ENCODE measurements at places on chromosomes 6 and 20.

DNA sequence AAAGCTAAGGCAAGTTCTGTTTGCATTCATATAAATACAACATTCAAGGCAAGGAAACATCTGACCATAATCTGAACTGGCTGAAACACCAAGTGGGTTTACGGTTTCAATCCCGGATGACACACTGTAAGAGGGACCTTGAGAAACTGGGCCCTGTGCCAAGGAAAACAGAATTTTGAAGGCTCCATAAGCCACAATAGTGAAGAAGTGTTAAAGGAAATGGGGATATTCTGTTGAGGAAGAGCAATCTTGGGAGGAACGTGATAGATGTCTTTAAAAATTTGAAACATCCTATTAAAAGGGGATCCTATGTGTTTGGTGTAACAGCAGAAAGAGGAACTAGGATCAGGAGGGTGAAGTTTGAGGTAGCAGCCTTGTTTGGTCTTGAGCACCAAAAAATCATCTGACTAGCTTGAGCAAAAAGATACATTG is 82.4 kb upstream of the TAB2 start:
- DNase-seq, result no peak

DNA sequence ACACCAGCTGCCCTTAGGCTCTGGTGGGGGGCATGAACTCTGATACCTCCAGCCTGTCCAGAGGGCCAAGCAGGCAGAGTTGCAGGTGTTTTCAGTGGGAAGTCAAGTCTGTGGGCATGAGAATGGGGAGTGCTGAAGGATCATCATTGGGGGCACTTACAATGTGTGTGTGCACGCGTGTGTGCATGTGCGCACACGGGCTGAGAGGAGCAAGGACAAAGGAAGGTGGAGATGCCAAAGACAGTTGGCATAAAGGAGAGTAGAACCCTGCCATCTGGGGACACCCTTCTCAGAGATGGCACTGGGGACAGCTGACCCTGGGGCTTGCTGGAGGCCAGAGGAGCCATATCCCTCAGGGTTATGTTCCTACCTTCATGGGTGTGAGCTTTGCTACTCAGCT is 408.4 kb upstream of the CHD6 start:
- DNase-seq, result no peak

DNA sequence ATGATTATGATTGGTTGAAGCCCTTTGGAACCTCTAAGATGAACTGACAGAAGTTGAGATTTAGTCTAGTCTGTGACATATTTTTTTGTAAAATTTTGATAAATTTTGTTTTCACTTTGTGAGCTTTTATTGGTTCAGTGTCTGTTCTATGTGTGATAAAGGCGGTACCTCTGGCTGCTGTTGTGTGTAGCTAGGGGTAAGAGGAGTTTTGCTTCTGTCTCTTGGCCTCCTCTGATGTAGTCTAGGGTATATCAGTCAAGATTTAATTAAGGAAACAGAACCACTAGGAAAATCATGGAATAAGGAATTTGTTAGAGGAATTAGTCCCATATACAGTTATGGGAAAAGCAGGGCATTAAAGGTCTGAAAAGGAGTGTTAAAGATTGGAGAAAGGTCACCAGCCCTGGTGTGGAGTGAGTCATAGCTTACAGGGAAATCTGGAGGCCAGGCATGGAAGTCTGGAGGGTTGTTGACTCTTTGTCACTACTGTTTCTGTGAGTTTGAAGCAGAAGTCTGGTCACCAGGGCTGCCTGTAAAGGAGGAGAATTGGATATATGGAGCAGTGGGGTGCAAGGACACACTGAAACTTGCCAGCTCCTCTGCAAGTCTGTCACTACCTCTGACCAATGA is 28.5 kb downstream of the CDC5L start:
- no peak for DNase-seq

GRCh38 chr20:54200487-54201267 is 7.2 kb upstream of the PFDN4 start:
- no peak for DNase-seq

GRCh38 chr6:100160930-100161329 is 166.9 kb upstream of the MCHR2 start:
- no peak for DNase-seq

DNA sequence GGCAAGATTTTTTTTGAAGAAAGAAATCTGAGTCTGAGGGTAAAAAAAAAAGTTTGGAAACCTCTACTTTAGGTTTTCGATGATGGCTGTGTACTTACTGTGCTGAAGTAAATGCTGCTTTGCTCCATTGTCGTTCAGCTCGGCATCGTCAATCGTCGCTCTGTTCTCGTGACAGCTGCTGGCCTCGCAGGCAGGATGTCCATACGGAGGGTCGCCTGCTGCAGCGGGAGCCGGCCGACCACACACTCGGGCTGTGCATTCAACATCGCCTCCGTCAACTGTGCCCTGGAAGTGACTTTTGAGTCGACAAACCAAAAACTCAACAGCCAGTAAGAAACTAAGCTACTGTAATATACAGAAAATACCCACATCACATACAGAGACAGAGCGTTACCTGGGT is 53.1 kb upstream of the SMOC2 start:
- no peak for DNase-seq

- DNase-seq, result no peak
Observed at GRCh38 chr20:50909413-50909812, 21.8 kb downstream of the ADNP start.

DNA sequence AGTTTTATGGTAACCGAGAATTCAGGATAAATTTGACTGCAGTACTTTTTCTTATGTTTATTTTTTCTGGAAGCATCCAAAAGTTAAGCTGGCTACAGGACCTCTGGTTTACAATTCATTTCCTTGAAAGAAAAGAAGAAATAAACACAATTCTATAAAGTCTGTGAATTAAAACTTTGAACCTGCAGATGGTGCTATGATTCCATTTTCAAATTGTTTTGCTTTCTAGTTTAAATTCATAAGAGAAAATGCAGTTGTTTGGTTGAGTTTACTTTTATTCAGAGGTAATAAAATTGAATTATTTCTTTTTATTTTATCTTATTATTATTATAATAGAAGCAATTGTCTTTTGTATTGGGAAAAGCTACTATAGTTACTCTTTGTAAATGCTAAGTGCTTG is 1.8 kb upstream of the VIP start:
- DNase-seq, result no peak

DNA sequence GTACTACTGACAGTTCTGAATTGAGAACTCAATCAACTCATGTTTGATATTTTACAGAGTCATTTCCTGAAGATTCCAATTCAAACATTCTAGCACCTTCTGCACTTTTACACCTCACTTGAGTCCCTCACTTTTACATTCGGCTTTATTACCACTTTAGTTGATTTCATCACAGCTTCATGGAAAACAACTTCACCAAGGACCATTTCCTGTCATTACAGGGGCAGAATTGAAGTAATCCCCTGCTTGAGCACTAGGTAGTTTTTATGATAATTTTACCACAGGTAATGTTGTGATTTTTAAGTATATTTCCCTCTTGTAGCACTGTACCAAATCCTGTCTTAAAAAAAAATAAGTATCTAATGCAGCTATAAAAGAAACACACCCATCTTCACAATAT is 312.9 kb downstream of the BTBD9 start:
- no peak for DNase-seq

GRCh38 chr20:47160240-47160639 is 196.3 kb downstream of the ZMYND8 start:
- DNase-seq, result no peak

- DNase-seq, result no peak
Observed at GRCh38 chr6:154433477-154434241, 76.8 kb downstream of the CNKSR3 start.

- no peak for DNase-seq
Observed at GRCh38 chr20:43530321-43531090, 23.0 kb downstream of the L3MBTL1 start.

DNA sequence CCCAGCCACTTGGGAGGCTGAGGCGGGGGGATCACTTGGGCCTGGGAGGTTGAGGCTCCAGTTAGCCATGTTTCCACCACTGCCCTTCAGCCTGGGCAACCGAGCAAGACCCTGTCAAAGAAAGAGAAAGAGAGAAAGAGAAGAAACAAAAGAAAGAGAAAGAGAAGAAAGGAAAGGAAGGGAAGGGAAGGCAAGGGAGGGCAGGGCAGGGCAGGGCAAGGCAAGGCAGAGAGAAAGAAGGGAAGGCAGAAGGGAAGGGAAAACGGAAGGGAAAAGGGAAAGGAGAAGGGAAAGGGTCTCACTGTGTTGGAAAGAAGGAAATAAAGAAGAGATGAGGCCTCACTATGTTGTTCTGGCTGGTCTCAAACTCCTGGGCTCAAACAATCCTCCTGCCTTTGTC is 47.8 kb upstream of the PBOV1 start:
- no peak for DNase-seq

- DNase-seq, result no peak
Observed at GRCh38 chr6:147941143-147941542, 401.5 kb upstream of the SASH1 start.

- DNase-seq, result no peak
Observed at GRCh38 chr6:81774542-81774941, 22.1 kb upstream of the TENT5A start.

GRCh38 chr6:36301085-36301658 is 31.3 kb downstream of the PNPLA1 start:
- DNase-seq, result no peak

- DNase-seq, result no peak
Observed at GRCh38 chr6:136103763-136104311, 146.3 kb downstream of the MTFR2 start.

GRCh38 chr6:31920811-31921210 is 6.7 kb upstream of the C2 start:
- no peak for DNase-seq

DNA sequence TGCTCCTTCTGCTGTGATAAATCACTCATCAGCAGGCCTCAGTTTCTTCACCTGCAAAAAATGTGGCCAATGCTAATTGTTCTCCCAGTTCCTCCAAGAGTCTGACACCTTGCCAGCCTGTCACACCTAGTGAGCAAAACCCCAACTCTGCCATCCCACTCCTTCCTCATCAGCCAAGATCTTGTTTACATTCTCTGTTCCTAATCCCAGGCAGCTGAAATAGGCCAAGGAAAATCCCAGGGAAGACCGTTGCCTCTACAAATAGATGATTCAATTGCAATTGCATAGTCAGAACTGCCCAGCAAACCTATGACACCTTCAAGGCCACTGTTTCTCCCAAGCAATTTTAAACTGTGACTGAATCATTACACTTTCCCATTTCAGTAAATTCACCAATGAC is 78.7 kb downstream of the GMDS start:
- DNase-seq, result no peak

DNA sequence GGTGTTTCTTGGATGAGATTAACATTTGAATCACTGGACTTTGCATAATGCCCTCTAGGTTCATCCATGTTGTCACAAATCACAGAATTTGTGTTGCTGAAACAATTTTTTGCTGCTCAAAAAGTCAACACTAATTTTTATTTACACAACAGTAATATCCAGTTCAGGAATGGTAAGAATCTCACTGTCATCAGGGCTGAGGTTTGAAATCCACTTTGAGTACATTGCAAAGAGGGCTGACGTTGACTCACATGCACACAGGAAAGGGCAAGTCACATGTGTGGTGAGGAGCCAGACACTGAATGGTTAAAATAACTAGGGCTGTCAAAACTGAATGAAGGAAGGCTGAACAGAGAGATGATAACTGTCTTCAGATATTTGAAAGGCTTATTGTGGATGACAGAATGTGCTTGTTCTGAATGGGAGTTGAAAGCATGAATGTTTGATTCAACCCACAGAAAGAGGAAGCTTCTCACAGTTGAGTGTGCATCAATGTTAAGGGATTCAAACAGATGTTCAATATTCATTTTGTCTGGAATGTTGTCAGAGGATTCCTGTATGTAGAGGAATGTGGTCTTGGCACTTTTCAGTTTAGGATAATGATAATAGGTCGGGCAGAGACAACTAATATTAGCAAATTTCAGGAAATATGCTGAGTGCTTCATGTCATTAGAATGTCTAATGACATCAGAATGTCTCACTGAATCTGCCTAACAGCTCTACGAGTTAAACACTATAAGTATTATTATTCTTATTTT is 3.6 kb upstream of the ADGRG6 start:
- DNase-seq, result no peak

- no peak for DNase-seq
Observed at GRCh38 chr6:113782636-113783035, 74.5 kb upstream of the MARCKS start.

- no peak for DNase-seq
Observed at GRCh38 chr6:27081188-27081587, 166.3 kb upstream of the PRSS16 start.
